Activated CD4-positive, alpha-beta T cell treated with anti-CD3 and anti-CD28 coated beads, Interleukin-2, amount 10 ng/mL, durations not matched to agents 7 days and 5 days (primary cell): ENCODE measurements at places on chromosomes 3 and 15.

DNA sequence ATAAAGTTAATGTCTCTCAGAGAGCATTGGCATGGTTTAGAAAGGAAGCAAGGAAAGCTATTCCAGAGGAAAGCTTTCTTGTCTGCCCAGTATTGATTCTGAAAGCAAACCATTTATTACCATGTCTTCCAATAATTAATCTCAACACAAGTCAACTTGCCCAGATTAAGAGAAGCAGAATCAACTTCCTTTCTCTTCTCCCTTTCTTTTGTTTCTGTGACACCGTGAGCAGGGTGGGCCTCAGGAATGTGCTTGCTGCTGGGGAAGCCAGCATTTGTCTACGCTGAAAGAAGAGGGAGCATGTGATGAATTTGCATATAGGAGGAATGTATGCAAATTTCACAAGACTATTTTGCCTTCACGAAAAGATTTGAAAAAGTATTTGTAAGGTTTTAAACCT lies 368.6 kb upstream of the ROPN1 start:
- no peak for DNase-seq

DNA sequence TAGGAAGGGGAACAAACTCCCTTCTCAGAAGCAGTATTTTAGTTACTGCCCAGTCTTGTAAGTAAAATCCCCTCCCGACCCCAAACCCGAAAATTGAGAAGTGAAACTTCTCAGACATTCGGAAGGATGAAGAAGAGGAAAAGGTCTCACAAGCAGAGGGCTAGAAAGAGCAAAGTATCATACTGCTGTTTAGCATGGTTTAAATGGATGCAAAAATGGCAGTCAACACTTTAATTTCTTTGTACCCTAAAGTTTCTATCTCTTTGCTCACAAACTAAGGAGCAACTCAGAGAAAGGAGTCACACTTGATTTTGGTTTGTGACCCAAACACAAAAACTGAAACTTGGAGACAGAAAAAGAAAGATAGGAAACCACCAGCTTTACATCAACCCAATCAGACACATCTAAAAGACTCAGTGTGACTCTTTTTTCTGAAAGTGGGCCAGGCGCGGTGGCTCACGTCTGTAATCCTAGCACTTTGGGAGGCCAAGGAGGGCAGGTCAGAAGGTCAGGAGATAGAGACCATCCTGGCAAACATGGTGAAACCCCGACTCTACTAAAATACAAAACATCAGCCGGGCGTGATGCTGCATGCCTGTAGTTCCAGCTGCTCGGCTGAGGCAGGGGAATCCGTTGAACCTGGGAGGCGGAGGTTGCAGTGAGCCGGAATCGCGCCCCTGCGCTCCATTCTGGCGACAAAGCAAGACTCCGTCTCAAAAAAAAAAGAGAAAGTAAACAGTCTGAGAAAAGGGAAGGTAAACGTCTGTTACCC lies 63.2 kb upstream of the ATP11B start:
- DNase-seq, result no peak

- DNase-seq, result no peak
Observed at GRCh38 chr3:11077466-11077865, 76.8 kb upstream of the HRH1 start.

DNA sequence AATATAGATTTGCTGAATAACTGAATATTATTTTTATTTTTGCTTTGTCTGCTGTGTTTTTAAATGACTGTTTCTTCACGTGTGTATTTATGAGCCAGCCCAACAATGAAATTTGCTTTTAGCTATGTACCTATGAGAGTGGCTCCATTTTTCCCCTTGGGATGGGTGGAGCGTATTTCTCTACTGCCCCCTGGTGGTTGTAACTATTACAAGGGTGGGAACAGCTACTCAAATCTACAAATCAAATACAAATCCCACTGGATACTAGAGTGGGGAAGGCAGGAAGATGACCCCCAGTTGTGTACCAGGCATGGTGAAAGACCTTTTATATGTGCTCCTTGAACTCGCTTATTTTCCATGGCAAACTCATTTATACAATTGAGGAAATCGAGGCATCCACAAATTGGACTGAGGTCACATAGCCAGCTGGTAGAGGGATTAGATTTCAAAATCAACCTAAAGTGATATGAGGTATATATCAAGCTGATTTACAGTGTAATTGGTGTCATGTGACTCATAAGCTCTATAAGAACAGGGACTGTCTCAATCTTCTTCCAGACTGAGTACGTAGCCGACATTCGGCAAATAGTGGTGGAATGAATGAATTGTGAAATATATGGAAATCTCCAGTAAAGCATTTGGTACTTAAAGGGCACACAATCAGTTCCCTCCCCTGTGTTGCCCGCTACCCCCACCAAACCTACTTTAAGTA lies 69.5 kb upstream of the VEPH1 start:
- DNase-seq, result peak; percentile 33

- no peak for DNase-seq
Observed at GRCh38 chr15:84645997-84646396, 8.1 kb downstream of the WDR73 start.

DNA sequence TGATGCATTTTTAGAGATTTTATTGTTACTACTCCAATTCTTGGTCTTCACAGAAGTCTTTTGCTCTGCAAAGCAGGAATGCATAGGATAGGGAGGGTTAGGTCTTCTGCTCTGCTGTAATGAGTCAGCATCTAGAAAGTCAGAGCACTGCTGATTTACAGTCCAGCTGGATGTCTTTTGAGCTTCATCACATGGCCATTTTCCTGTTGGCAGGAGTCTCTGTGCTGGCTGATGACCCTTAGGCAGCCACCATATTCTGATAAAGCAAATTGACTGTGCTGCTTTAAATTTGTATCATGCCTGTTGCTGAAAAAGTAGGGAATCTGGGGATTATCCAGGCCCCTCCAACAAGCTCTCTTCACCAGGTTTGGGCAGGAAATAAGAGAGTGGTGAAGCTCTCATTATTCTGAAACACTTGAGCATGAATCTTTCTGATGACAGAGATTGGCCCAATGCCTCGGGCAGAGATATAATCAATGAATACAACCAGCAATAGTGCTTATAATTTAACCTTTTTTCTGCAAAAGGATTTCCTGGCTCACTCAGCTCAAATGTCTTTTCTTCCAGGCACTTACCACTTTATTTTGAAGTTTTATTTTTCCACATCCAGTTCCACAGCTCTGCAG lies 9.7 kb upstream of the CRBN start:
- no peak for DNase-seq

- no peak for DNase-seq
Observed at GRCh38 chr15:36601952-36602351, 22.5 kb downstream of the CDIN1 start.

GRCh38 chr3:11146773-11147660 lies 7.3 kb upstream of the HRH1 start:
- DNase-seq, result no peak

- no peak for DNase-seq
Observed at GRCh38 chr15:70507772-70508371, 255.5 kb downstream of the UACA start.

DNA sequence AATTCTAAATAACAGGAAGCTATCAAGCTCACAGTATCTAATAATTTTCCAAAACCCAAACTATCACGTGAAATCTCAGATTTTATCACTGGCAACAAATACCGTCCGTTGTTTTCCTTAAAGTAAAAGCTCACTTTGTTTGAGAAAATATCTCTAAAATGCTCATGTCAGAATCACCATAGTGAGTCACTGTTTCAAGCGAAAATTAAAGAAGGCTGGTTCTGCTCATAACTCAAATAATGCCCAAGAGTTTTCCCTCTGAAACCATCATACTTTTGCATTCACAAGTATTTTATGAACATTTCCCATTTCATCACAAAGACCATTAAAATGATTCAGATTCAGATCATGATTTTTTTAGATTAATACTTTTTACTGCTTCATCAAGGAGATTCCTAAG lies 50.6 kb downstream of the TBL1XR1 start:
- no peak for DNase-seq

DNA sequence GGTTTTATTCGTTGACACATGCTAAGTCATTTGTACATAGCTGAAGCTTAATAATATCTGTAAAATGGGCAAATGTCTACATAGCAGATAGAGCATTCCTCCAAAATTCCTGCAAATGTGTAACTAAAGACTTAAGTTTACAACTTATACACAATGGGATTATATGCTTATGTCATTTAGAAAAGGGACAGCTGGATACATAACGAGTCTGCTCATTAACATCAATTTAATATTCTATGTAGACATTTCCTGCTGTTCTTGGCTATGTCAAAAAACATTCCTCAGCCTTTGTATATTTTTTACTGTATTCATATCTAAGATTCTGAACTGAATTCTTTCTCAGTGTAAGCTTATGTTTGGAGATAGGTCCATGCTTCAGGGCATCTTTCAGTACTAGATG lies 762.2 kb downstream of the NR2F2 start:
- DNase-seq, result no peak

- DNase-seq, result peak; percentile 39
Observed at GRCh38 chr3:85567071-85567676, 608.4 kb downstream of the CADM2 start.

GRCh38 chr3:133835961-133836360 lies 30.3 kb downstream of the SRPRB start:
- no peak for DNase-seq

DNA sequence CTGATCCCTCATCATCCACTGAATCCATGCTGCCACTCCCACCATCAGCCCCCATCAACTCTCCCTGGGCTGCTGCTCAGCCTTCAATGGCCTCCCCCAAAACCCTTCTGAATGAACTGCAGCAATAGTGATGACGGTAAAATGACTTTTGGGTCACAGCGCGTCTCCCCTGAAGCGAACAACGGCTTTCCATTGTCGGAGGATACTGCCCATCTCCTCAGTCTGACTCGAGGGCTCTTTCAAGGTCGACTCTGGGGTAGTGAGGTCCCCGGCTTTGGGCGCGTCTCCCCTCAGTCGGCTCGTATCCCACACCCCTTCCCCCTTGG lies 57.2 kb upstream of the ZBTB38 start:
- DNase-seq, result no peak

- DNase-seq, result peak; percentile 73
Observed at GRCh38 chr15:99704444-99704838, 28.8 kb downstream of the LYSMD4 start.

GRCh38 chr3:140469491-140469890 lies 208.4 kb upstream of the TRIM42 start:
- DNase-seq, result no peak

GRCh38 chr15:48527517-48527916 lies 118.0 kb downstream of the FBN1 start:
- no peak for DNase-seq

DNA sequence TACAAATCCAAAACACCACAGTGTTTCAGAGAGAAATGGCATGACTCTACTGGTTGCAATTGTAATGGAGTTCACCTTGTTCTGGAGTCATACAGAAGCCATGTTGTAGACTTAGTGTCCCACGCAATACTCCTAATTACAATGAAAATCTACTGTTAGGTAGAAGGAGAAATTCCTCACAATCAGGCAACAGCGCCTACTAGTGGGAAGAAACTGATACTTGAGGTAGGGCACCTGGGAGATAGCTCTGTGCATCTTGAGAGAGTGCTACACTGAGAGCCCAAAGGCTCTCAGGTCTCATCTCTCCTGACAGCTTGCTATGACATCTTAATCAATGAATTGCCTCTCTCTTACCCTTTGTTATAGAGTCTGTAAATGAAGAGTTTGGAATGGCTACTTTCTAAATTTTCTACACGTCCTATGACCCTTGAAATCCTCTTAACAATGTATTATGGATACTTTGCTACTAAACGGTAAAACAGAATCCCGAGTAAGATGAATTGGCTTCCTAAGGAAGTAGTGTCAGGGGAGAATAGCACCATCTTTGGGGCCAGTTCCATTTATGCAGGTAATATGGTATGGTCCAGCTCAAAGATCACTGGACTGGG lies 422.7 kb upstream of the TPRG1 start:
- DNase-seq, result peak; percentile 63

- DNase-seq, result no peak
Observed at GRCh38 chr3:81530180-81530939, 231.1 kb downstream of the GBE1 start.

GRCh38 chr15:63071288-63071909 lies 28.9 kb downstream of the TPM1 start:
- DNase-seq, result no peak

- no peak for DNase-seq
Observed at GRCh38 chr3:126672340-126672739, 17.4 kb upstream of the TXNRD3 start.

- DNase-seq, result no peak
Observed at GRCh38 chr3:16402451-16402850, 111.0 kb downstream of the RFTN1 start.

DNA sequence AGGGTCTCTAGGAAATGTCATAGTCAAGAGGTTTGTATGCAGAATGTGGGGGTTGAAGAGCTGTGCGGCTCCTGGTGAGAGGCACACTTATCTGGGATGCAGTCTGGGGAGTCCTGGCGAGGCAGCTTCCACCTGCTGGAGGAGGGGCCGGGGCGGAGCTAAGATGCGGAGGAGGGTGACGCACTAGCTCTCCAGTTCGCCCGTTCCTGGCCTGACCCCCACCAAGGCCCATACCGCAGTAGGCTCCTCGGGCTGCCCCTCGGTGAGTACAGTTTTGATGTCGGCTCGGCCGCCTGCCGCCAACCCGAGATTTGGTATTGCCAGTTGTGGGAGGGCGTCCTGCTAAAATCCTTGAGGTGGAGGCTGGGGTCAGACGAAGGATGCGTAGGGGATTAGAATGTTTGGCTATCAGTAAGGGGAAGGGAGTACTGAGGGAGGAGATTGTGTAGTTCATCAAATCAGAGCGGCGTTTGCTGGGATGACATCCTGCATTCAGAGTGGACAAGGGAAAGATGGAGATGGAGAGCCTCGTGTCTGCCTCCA lies at the start of gene SCG5:
Gene SCG5, plus strand, starts transcription at position 194 of the 543 bp plus-strand sequence. CDS start 1,883 bp downstream, outside the sequence.
- no peak for DNase-seq

DNA sequence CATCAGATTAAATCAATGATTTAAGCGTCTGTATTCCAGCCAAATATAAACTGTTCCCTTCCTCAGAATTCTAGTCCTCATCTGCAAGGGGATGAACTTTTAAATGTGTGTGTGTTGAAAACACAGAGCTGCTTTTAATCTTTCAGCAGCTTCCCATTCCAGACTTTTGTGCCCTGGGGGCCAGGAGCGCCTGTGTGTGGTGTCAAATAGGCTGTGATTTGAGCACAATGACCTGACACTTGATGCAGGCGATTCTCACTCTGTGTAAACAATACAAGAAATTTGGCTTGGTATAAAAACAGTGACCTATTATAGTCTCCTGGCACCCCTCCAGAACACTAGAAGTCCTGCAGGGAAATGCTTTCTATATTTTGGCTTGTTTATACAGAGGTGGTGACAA lies 274.6 kb upstream of the ROPN1 start:
- no peak for DNase-seq

DNA sequence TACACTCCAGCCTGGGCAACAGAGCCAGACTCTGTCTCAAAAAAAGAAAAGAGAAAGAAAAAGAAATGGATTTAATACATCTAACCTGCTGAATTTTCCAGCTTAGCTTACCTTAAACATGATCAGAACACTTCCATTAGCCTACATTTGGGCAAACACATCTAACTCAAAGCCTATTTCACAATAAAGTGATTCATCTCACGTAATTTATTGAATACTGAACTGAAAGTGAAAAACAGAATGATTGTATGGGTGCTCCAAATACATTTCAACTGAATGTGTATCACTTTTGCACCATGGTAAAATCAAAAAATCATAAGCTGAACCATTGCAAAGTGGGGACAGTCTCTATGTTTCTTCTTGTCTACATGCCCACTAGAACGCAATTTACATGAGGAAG lies 9.0 kb downstream of the PIK3R4 start:
- DNase-seq, result no peak
